ENCODE measurements at places on chromosomes 6 and 20.

GRCh38 chr6:37060195-37060559 lies 54.7 kb downstream of the FGD2 start:
- no peak for DNase-seq

- DNase-seq = no peak
Observed at GRCh38 chr6:118705544-118706491, 54.4 kb upstream of the CEP85L start.

- DNase-seq = no peak
Observed at GRCh38 chr6:170471491-170471890, 81.6 kb downstream of the PSMB1 start.

DNA sequence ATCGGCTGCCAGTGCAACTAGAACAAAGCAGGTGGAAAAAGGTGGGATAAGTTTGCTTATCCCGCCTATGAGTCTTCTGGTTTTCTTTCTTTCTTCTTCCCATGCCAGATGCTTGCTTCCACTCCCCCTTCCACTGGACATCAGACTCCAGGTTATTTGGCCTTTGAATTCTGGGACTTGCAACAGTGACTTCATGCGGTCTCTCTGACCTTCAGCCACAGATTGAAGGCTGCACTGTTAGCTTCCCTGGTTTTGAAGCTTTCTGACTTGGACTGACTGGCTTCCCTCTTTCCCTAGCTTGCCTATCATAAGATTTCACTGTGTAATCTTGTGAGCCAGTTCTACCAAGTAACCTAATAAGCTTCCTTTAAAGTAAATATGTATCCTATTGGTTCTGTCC lies 878.4 kb upstream of the GJE1 start:
- no peak for DNase-seq

DNA sequence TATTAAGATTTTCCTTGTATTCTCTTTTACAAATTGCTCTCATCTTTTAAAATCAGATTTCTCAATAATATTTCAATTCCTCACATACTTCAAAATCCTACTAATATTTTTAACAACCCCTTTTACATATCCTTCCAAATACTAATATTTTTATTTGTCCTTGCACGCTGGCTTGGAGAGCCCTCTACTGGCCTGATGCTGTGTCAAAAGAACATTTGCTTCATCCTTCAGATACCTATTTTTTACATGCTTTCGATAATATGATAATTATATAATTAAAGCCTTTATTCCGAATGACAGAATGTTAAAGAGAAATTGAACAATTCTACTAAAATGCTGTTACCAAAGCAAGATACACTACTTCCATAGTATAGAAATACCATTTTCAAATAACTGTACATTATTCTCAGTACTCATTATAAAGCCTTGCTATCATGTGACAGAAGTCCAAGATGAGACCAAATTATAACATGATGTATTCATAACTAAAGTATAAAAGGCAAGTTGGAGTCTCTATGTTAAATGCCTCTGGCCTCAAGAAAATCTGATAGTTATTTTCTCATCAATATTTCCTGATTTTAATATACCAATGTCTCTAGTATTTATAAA lies 39.0 kb upstream of the PLN start:
- DNase-seq = no peak

GRCh38 chr6:106757722-106758467 lies 128.5 kb downstream of the QRSL1 start:
- DNase-seq = no peak

DNA sequence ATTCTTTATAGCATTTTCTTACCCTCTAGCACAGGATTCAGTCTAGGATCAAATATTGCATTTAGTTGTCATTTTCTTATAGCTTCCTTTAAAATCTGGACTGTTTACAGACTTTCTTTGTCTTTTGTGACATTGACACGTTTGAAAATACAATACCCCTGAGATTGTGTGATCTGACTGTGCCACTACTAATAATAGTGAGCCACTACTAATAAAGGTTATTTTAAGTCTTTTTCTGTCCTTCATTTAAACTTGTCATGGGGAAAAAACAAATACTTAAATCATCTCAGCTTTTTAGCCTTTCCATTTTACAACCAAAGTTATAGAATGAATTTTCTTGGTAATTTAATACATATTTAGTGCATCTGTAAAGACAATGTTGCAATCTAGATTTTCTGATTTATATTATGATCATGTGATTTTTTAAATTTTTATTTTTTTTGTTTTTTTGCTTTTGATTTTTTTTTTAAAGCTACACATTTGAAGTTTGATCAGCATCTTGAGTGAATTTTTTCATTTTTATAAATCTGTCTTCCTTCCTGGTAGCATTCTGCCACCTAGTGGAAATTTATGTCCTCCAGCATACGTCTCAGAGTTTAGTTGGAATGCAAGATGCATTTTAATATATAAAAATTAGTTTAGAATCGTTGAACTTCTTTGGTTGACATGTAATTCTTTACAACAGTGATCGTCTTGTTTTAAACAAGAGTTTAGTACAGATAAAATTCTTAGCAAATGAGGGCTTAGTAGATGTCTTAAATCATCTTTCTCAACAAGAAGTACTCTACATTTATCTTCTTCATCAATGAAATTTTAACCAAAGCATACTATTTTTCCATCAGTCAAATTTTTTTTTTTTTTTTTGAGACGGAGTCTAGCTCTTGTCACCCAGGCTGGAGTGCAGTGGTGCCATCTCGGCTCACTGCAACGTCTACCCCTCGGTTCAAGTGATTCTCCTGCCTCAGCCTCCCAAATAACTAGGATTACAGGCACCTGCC lies 119.4 kb downstream of the NCOA3 start:
- DNase-seq = no peak

DNA sequence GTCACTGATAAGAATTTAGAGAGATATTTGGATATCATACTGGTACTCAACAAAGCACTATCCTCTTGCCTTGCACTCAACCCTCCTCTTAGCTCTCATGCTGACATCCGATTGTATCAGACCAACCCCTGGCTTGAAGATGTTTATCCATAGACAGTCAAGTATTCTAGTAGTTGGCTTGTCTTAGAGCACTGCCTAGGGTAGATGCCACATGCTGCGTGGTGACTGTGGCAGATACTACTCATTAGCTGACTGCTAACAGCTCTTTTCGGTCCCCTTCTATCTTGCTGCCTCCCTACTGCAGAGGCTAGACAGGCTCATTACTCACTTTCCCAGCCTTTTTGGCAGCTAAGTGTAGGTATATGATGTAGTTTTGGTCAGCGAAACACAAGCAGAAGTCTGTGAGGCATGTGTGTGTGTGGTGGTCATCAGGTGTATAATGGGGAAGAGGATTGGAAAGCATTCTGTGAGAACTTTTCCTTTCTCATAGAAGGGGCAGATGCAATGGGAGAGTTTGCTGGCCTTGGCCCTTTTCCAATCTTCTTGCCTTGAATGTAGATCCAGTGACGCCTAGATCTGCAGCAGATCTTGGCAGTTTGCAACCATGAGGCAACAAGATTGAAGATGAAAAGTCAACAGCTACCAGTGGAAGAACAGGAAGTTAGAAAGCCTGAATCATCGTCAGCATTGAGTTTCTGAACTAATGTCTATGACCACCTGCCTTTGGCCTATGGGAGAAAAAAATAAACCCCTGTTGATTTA lies 4.4 kb upstream of the IFNGR1 start:
- DNase-seq = peak; percentile 52

DNA sequence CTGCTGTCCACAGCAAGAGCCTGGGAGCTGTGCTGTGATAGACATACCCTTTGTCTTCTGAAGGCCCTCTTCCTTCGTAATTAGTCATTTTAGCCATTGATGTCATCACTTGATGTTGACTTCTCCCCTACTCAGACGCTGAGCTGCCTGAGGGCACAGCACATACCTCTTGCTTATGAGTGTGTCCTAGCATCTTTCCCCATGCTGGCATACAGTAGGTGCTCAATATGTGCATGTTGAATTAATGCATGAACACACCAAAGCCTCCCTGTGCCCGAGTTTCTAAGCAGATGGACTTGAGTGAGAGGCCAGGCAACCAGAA lies 35.8 kb upstream of the FAM83D start:
- DNase-seq = no peak

DNA sequence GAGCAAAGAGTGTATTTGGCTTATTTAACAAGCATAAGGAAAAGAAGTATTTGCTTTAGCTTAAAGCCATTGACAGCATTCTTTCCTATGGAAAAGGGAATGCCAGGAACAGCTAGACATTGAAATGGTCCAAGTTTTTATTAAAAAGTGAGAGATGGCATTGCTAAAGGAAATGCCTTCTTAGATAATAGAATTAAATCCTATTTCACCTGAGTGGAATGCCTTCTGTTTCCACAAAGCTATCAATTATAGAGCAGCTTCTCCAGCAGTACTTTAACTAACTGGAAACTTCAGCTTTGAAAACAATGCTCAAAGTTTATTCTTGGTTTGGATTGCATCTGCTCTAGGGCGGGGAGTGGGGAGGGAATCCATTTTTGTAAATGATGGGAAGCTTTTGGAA lies 85.1 kb upstream of the CNKSR3 start:
- no peak for DNase-seq

DNA sequence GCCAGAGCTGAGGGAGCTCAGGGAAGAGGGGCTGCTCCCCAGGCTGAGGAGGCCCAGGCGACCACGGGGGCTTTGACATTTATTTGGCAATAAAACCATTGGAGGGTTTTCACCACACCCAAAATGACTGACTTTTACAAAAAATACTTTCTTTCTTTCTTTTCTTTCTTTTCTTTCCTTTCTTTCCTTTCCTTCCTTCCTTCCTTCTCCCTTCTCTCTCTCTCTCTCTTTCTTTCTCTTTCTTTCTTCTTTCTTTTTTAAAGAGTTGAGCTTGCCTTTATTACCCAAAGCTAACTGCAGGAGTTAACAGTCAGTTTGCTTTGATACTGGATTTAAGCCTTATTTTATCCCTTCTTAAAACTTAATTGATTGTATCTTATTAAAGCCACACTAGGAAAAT lies 17.2 kb downstream of the SNX9 start:
- DNase-seq = no peak

DNA sequence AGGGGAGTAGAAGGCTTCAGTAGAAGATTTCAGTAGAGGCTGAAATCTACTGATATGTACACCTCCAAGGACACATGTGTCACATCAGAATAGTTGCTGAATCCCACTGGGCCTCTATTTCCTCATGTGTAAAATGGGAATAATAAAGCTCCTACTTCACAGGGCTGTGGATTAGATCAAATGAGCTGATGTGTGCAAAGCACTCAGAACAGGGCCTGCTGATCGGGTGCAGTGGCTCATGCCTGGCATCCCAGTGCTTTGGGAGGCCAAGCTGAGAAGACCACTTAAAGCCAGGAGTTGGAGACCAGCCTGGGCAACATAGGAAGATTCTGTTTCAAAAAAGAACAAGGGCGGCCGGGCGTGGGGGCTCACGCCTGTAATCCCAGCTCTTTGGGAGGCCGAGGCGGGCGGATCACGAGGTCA lies 8.1 kb upstream of the AP5S1 start:
- DNase-seq = no peak

Data from mucosa of gallbladder (tissue), 1 donor.